ENCODE measurements at places on chromosomes 1 and 21.

- no peak for DNase-seq
Observed at GRCh38 chr1:7389906-7390603, 381.0 kb upstream of the VAMP3 start.

- DNase-seq = no peak
Observed at GRCh38 chr1:65470766-65471165, 50.3 kb downstream of the LEPR start.

GRCh38 chr1:222543817-222544216 lies 4.1 kb downstream of the HHIPL2 start:
- DNase-seq = no peak

DNA sequence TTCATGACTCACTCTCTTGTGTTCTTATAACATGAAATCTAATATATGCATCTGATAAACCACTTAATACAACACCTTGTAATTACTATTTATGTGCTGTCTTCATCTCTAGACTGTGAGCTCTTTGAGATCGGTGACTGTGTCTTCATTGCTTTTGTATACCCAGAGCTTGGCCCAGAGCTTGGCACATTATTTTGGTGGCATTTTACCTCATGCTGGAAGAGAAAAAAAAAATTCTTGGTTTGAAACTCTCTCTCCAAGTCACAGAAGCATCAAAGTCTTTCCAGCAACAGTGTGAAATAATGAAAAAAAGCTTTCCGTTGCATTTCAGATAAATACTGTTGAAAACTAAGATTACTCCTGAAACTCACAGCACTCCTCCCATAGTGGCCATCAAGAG lies 451.6 kb downstream of the NUF2 start:
- no peak for DNase-seq

DNA sequence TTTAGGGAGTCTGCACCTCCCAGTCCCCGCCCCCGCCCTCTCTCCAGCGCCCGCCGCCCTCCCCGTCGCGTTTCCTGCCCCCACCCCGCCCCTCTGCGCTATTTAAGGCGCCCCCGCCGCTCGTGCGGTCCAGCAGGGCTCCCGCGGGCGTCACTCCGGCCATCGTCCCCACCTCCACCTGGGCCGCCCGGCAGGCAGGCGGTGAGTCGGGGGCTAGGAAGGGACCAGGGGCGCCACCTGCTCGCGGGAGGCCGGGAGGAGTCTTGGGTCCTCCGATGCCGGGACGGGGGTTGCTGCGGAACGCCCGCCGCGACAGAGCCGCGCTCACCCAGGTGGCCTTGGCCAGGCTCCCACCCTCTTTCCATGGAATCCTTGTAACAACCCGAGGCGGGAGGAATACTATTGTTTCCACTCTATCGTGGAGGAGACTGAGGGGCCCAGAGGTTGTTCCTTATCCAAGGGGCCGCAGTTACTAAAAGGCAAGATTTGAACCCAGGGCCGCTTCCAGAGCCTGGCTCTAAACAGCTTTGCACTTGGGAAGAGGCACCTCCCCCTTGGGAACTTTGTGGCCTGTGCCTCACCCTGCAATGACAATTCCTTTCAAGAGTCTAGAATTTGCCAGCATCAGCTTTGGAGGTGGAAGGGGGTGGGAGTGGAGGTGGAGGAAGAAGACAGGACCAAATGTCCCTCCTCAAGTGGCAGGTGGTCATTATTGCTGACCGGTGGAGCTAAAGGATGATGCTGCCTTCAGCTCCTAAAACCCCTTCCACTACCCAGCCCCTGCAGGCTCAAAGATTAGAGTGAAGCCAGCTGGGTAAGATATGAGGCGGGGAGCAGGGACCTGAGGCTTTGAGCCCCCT lies at the start of gene GJA4:
Gene GJA4, plus strand, starts transcription at position 132 of the 860 bp plus-strand sequence. CDS start 1,215 bp downstream, outside the sequence.
- no peak for DNase-seq

DNA sequence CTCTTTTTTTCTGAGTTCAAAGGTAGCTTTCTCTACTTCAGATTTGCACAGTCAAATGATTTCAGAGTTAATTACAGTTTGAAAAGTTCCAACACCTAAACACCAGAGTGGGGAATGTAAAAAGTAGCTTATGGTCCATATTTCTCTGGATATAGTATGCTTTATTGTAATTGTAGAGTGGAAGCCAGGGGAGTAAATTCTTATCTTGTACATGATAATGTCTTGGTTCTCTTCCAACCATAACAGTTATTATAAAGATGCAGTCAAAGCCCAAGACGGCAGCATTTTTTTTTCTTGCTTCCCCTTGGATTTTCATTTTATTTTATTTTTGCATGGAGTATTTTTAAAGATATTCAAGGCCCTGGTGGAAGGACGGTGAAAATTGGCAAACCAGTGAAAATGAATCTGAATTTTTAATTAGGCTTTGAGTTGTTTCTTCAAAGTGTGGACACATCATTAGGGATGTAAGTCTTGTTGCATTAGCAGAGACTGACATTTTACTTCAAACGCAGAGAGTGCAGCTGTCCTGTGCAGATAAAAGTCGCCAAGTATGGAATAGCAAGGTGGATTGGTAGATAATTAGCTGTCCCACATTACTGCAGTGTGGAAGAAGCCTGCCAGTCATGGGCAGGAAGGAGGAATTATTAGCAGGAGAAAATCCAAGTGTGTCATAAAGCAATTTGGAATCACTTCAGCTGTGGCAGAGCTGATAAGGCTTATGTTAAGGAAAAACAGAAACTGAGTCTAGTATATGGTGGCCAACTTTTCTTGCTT lies 11.3 kb downstream of the CACHD1 start:
- DNase-seq = no peak

GRCh38 chr1:30522031-30523004 lies 201.1 kb downstream of the MATN1 start:
- no peak for DNase-seq

GRCh38 chr21:34510148-34511142 lies 1.6 kb downstream of the KCNE1 start:
- peak; percentile 83 for DNase-seq

DNA sequence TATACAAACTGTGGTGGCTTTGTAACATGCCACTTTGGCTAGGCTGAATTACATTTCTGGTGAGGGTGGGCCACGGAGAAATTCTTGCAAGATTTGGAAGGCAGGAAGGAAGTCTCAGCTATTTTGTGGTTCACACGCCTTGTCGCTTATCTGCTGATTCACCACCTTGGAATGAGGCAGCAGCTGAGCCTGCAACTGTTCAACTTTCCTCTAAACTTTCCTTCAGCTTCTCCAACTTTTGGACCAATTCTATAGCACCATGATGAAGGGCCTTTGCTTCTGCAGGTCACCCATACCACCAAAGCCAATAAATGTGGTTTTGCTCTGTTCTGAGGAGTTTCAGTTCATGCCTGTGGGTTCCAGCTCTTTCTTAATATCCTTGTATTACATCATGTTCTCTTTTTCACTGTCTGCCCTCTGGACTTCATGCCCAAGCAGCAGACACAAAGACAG lies 337.6 kb upstream of the SNX7 start:
- DNase-seq = peak; percentile 68

GRCh38 chr1:235342039-235342438 lies 13.7 kb downstream of the GGPS1 start:
- DNase-seq = no peak

GRCh38 chr21:28213261-28213660 lies 779.4 kb downstream of the LTN1 start:
- DNase-seq = no peak

GRCh38 chr1:168979276-168979675 lies 127.2 kb upstream of the ATP1B1 start:
- DNase-seq = peak; percentile 68

DNA sequence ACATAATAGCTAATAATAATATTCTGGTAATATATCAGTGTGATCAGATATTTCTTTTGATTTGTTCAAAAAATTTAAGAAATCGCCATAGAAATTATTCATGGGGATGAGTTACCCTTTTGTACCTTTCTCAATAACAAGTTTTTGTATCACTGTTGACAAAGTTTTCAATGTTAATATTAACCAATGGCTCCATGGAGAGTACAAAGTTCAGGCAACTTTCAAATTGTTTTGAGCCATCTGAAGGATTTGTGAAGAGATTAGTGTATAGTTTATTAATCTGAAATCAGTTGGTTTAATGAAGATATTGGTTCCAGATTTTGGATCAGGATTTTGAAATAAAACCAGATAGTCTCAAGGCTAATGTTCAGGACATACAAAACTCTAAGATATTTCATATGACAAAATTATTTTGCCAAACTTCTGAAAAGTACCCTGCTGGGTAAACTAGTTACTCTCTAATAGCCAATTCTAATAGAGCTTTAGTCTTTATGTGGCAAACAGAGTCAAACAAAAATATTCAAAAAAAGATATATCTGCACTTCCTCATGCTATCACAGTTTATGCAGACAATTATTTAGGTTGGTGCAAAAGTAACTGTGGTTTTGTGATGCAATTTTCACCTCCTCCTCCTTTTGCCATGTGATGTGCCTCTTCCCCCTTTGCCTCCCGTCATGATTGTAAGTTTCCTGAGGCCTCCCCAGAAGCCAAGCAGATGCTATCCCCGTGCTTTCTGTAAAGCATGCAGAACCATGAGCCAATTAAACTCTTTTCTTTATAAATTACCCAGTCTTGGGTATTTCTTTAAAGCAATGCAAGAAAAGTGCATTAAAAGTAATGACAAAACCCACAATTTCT lies 1105.0 kb downstream of the PLA2G4A start:
- DNase-seq = no peak

- DNase-seq = no peak
Observed at GRCh38 chr21:16533692-16534407, 804.1 kb downstream of the USP25 start.

DNA sequence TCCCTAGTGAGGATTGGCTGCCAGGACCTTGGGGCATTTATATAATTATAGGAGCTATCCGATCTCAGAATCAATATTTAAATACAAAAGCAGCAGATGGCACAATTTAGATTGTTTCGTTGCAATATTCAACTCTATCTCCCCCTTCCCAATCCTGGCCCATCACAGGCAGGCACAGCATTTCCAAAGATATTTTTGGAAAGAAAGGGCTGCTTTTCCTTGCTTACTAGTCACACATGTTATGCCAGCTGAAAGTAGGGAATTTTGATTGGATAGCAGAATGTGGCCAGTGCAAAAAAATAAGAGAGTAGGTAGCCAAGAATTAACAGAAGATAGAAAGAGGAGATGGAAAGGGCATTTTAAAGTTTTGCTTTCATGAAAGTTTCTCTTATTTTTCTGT lies 37.9 kb downstream of the IL12RB2 start:
- DNase-seq = no peak

GRCh38 chr1:68363339-68363738 lies 86.4 kb downstream of the RPE65 start:
- DNase-seq = no peak

GRCh38 chr1:51265618-51266017 lies 29.5 kb downstream of the RNF11 start:
- DNase-seq = peak; percentile 7

DNA sequence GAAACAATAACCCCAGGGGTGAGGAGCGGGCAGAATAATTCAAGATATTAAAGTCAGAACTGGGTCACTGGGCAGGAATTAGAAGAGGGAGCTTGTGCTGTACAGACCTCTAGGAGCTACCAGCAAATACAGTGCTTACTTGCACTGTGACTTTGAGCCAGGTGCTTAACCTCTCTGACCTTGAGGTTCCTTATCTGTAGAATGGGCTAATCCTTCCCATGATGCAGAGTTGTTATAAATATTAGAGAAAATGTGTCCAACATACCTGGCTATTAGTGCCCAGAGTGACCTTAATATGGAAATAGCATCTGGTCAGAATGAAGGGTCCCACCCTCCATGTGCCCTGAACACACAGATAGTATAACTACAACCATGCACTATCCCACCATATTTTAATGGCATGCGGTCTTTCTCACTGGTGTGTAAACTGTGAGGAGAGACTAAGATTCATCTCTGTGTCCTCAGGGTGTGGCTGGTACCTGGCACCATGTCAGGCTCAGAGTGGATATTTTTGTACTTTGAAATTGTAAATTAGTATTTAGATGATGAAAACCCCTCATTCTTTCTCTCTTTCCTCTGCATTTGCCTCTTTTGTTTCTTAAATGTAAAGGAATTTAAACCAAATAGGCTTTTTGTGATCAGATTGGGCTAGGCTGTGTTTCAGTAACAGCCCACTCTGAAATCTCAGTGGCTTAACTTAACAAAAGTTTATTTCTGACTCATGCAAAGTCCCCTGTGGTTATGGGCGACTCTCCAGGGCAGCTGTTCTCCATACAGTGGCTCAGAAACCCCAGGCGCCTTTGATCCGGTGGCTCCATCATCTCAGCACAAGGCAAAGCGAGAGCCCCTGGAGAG lies 60.0 kb upstream of the ROR1 start:
- no peak for DNase-seq

DNA sequence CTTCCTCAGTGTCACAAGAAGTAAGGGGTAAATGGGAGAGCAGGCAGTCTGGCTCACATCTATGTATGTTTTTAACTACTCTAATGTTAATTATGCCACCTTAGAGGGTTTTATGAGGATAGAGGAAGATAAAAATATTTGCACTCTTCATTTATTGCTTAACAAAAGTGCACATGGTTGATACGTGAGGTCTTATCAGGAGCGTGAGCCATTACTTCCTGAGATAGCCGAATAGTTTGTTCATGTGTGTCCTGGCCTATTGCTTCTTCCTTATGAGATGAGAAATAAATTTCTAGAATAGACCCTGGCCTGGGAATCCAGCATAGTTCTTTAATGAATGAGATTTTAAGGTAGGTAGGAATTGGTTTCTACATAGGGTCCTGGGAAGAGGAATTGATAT lies 471.1 kb upstream of the B3GALT2 start:
- no peak for DNase-seq

DNA sequence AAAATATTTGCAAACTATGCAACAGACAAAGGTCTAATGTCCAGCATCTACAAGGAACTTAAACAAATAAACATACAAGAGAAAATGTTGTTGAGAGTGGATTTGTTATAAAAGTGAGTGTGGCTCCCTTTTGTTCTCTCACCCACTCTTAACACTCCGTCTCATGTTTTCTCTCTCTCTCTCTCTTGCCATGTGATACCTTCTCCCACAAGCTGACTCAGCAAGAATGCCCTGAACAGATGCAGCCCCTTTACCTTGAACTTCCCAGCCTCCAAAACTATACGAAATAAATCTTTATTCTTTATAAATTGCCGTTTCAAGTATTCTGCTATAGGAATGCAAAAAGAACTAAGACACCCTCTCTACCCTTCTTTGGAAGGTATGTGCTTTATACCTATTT lies 234.1 kb downstream of the ADGRL2 start:
- no peak for DNase-seq

DNA sequence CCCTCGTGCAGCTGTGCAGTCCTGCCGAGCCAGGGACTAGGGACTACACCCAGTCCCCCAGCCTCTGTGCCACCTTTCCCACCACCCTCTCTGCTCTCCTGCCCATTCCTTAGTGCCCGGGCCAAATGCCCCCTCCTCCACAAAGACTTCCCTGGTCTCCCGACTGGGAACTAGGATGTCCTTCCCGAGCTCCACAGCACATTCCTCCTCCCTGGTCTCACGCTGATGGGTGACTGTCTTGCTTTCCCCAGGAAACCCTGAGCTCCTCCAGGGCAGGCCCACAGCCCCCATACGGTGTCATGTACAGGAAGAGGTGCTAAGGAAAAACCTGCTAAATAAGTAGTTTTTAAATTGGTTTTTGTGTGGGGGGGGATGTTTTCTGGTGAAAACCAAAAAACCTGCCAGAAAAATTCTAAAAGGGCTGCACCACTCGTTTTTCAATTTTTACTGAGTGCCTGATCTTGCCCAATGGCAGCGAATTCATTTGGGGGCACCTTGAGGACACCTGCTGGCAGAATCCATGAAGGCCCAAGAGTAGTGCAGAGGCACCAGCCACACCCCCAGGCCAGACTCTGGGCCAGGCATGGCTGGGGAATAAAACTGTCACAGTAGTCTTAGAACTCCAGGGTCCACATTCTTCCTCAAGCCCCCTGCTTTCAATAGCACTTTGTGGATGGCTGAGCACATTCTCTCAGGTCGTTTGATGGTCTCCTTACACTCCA lies 50.4 kb downstream of the GLIS1 start:
- no peak for DNase-seq

All from suppressor macrophage treated with lipopolysaccharide for 1 hour (primary cell).